ENCODE measurements at places on chromosomes 5 and 9. TPM values are rescaled to one million over a fixed set of nuclear protein-coding genes. Genes with fewer than 3 reads are reported as not detected.

DNA sequence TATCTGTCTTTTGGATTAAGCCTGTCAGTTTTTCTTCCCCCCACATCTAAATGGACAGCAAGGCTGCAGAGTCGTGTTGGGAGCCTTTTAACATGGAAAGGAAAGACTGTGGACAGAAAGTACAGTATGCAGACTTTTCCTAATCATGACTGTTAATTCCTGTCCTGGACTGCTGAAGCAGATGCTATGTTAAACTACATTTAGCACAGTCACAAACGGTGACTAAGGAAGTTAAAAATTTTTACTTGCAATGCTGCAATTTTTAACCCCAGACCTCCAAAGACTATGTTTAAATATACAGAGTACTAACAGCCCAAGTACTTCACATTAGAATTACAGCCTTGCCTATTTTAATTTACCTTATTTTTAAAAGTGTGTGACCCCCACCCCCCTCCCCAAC, 51.8 kb downstream of the ELAVL2 start:
- no peak for DNase-seq

Gene RNF183
- total RNA-seq, result 0.12 TPM

DNA sequence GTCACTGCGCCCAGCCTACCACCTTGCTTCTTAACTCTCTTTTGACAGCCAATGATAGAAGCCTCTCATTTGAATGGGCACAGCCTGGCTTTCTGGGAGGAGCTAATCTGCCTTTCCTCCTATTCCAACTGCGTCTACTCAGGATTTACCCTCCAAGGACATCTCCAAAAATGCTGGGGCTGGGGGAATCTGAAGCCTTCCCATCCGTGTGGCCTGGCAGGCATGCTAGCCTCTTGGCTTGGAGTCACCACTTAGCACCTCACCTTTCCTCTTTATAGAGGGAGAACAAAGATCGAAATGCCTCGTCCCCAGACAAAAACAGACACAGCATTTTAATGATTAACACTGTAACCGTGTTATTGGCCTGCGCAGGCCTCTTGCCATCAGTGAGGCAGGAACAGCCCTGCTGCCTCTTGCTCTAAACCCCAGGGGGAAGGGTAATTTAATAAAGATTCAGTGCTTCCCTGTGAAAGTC, 108.2 kb upstream of the KLF4 start:
- DNase-seq, result peak; percentile 28

GRCh38 chr5:40594811-40595210, 84.9 kb upstream of the PTGER4 start:
- no peak for DNase-seq

- DNase-seq, result no peak
Measured at GRCh38 chr9:126439402-126439765, 112.8 kb downstream of the MVB12B start.

- DNase-seq, result no peak
Measured at GRCh38 chr5:174789596-174789995, 65.2 kb downstream of the MSX2 start.

DNA sequence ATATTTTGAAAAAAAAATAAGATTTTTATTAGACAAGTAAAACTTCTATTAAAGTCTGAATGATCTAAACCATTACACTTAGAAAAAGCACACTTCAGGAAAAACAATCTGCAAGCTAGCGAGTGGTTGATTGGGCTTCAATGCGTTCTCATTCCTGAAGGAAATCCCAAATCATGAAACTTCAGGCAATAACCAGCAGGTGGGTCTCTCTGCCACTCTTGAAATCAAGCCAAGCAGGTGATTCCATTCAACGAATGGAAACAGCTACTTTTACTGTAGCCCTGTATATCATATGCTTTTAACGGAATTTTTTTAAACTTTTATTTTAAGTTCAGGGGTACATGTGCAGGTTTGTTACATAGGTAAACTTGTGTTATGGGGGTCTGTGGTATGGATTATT, 234.5 kb upstream of the TRPM3 start:
- DNase-seq, result peak; percentile 3

DNA sequence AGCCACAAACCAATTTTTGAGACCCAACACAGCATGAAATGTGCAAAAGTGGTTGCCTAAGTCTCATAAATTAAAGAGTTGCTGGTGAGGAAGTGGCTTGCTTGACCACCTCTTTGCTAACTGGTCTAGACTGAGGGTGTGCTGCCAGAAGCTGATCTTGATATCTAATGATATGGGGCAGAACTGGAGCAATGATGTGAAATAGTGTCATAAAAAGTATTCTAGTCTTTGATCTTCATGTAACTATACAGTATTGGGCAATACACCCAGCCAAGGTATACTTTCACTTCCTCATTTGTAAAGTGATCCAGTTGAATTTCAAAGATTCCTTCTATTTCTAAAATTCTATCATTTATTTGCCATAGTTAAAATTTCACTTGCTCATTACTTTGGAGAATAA, 5.9 kb upstream of the YTHDC2 start:
- no peak for DNase-seq

GRCh38 chr5:79191457-79191856, 44.5 kb upstream of the JMY start:
- no peak for DNase-seq

DNA sequence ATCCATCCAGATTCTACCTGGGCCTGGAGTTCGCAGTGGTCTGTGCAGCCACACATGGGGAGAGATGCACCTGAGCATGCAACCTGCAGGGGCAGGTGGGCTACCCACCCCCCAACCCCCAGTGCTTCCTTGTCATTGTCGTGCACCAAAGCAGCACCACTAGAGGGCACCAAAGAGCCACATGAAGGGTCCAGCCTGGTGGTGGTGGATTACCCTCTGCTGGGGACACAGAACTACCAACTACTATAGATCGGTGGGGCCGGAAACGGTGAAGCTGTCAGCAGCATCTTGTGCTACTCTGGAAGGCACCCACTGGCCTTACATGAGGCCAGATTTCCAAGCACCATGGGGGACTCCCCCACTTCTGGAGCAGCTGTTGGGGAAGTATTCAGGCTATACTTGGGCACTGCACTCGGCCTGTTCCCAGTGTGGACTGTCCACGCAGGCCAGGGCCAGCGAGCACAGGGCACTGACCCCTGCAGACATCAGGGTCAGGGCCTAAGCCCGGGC, 60.2 kb upstream of the TBC1D2 start:
- DNase-seq, result peak; percentile 74

GRCh38 chr9:135741276-135742219, 39.6 kb downstream of the KCNT1 start:
- DNase-seq, result no peak

Gene NPR3
- 0.39 TPM for total RNA-seq

GRCh38 chr5:15260356-15261268, 239.4 kb upstream of the FBXL7 start:
- DNase-seq, result no peak

Gene DDX41
- total RNA-seq, result 141 TPM

GRCh38 chr9:121268851-121269641, 1.1 kb downstream of the GSN start:
- no peak for DNase-seq

GRCh38 chr9:85743275-85744128, 1.7 kb upstream of the AGTPBP1 start:
- peak; percentile 75 for DNase-seq

Gene ACOT12
- not detected for total RNA-seq

- no peak for DNase-seq
Measured at GRCh38 chr5:157160001-157160400, 6.1 kb downstream of the GARIN3 start.

Gene EPB41L4B
- total RNA-seq, result 8.1 TPM

Gene SLC36A2
- total RNA-seq, result not detected

DNA sequence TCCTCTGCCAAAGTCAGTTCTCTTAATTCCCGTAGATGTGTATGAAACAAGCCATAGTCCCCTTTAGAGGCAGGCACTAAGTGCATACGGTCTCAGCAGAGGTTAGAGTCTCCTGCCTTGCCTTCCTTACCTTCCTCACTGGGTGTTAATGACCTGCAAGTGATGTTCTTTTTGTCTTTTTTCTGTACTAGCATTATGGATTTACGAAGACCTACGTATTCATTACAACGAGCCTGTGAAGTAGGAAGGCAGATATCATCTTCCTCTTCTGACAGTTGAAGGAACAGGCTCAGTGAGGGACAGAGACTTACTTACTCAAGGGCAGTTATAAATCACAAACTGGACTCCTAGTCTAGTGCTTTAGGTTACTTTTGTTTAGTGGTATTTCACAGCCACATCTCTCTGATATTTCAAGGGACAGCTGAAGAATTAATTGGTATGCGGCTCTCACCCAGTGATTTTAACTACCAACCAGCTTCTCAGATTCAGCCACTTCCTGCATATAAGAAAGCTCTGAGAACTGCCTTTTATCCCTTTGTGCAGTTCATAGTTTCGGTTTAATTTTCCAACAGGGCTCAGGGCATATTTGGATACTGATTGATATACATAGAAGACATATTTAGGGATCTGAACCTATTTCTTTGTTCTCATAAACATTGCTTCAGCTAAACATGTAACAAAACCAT, 85.1 kb upstream of the CKMT2 start:
- DNase-seq, result no peak
